ENCODE measurements at places on chromosomes 16 and 17.

DNA sequence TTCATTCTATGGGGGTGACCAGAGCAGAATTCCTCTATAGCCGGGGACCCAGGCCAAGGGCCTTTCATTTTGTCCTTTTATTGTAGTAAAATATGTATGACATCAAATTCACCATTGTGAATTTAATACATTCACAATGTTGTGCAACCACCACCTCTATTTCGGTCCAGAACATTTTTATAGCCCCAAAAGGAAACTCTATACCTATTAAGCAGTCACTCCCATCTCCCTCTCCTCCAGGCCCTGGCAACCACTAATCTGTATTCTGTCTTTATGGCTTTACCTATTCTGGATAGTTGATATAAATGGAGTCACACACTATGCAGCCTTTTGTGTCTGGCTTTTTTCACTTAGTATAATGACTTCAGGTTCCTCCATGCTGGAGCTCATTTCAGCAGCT is 9.7 kb upstream of the TNS4 start:
- DNase-seq: no peak

- DNase-seq: no peak
Observed at GRCh38 chr17:20244671-20245070, 222.7 kb downstream of the LGALS9B start.

- DNase-seq: no peak
Observed at GRCh38 chr17:67390006-67390645, 13.0 kb downstream of the PITPNC1 start.

GRCh38 chr17:72988451-72988850 is 104.0 kb downstream of the SLC39A11 start:
- DNase-seq: no peak

GRCh38 chr17:45143094-45143670 is 5.1 kb upstream of the HEXIM1 start:
- DNase-seq: no peak

- DNase-seq: no peak
Observed at GRCh38 chr16:14324581-14324980, 253.5 kb downstream of the MRTFB start.

DNA sequence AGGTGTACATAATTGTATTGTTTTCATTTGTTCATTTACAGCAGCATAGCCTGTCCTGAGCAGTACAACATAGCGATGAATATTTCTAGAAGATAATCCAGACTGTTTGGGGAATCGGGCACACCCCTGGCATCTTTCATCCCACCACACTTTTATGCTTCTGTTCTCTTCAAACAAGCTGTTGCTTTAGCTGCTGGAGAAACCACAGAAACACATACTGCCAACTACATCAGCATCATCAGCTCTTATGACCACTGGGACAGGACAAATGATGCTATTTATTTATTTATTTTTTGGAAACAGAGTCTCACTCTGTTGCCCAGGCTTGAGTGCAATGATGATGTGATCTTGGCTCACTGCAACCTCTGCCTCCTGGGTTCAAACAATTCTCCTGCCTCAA is 22.6 kb upstream of the HAPSTR1 start:
- DNase-seq: no peak

GRCh38 chr16:85126705-85127378 is 14.6 kb upstream of the CIBAR2 start:
- DNase-seq: peak; percentile 78
